Brain microvascular endothelial cell (primary cell): ENCODE measurements at places on chromosomes 2 and 18.
A peak's percentile ranks its signal among the peaks of the same experiment; 100 is the strongest.

DNA sequence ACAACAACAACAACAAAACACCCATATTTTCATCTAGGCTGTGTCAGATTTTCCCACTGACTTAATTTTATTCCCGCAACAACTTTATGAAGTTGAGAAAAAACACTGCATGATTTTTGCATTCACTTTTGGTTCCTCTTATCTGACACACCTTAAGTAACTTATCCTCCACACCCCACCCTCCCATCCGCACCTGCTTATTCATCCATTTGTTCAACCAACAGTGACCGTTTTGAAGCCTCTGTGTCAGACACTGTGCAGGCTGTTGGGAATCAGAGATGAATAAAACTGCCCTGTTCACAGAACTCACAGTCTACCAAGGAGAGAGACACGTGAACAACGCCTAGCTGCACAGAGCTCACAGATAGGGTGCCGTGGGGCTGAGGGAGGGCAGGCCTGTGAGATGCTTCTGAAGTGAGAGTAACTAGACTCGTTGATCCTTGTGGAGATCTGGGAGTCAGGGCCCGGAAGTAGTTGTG is 7.4 kb downstream of the CNNM4 start:
- no peak for DNase-seq

DNA sequence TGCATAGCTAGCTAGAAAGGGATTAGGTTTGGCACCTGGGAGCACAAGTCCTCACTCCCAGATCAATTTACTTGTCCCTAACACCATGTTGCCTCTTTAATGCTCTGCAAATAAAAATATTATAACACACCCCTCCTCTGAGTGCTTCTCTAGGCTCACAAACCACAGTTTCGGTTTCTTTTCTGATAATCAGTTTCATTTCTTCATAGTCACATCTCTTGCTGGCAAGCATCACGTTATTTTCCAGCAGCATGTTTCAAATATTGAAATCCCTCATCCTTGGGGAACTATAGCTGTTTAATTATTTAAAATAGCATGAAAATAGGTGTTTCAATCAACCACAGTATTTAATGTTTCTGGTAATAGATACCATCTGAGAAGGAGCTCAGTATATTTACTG is 13.9 kb upstream of the SMCHD1 start:
- DNase-seq: no peak

GRCh38 chr2:191933307-191934105 is 86.6 kb upstream of the CAVIN2 start:
- DNase-seq: peak; percentile 17

GRCh38 chr2:124339709-124340108 is 314.6 kb downstream of the CNTNAP5 start:
- DNase-seq: no peak

- peak; percentile 6 for DNase-seq
These were observed 455 bp downstream of the PREPL start for GRCh38 chr2:44360749-44361329.
